ENCODE measurements at places on chromosomes 12 and 14.

DNA sequence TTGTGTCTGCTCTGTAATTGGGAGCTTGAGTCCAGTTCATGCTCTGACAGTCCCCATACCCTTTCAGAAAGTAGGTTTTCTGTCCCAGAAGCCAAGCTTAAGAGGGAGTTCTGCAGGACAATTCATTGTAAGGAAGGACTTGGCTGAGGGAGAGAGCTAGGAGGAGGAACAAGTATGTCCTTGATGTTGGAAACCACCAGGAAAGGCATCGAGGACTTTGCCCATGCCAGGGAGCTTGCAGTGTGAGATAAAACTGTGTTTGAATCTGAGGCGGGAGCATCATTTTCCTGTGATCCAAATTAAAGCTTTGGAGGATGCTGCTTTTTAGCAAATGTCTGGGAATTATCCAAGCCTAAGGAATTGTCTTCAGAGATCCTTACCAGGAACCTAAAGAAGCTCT, 175.3 kb downstream of the EMP1 start:
- DNase-seq = no peak

DNA sequence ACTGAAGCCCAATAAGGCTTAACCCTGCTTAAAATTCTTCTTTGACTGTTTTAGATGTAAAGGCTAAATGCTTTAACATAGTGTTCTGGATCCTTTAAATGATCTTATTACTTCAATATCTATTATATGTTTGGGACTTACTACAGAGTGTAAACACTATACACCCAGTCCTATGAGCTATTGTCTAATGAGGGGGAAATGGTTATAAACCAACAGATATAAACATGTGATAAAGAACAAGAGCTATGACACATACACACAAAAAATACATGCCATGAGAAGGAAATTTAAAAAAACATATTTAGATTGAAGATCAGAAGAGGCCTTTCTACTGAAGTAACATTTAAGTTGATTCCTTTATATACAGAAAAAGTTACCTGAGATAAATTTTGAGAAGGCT, 505.1 kb downstream of the FOXG1 start:
- no peak for DNase-seq

- DNase-seq = no peak
These were observed 43.5 kb downstream of the DNAI7 start for GRCh38 chr12:25151476-25151875.

DNA sequence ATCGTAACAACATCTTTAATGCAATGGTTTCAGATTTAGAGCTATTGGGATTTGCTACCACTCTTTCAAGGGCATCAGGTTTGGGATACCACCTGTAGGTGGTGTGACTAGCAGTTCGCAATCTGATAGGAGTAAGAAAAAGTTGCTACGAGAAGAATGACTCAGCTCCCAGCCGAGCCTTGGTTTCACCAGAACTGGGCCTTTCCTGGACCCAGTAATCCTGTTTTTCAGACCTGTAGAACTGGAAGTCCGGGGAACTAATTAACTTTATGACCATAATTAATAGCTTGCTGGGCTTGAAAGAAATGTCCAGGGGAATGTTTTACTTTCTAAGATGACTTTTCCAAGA, 770 bp downstream of the ABHD4 start:
- DNase-seq = no peak

GRCh38 chr14:40122968-40123648, 690.9 kb upstream of the FBXO33 start:
- no peak for DNase-seq

DNA sequence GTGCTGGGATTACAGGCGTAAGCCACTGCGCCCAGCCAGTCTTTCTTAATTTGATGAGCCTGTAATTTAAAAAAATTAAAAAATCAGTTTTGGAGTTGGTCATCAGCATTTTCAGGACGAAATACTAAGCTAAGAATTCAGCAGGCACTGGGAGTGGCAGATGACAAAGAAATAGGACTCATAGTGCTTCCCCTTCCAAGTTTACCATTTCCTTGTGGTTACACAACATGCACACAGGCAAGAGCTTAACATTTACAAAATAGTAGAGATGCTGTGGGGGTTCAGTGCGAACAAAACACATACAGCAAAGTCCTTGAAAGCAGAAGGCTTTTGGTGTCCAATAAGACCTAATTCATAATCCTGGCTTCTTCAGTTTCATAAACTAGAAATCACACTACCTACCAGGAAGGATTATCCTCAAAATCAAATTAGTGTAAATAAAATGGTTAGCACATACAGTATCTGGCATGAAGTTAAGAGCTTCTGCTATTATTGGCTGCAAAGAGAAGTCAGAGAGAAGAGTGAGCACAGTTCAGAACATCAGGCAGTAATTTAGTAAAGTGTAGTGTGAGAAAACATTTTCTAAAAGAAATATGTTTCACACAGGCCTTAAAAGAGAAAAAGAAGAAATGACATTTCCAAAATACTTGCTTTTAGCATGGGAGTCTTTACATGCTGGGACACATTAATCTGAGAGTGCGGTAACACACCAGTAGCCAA, 22.2 kb upstream of the KIF21A start:
- no peak for DNase-seq

GRCh38 chr12:55700255-55701018, 7.3 kb downstream of the ITGA7 start:
- DNase-seq = no peak
